ENCODE measurements at places on chromosomes 1 and 21.

DNA sequence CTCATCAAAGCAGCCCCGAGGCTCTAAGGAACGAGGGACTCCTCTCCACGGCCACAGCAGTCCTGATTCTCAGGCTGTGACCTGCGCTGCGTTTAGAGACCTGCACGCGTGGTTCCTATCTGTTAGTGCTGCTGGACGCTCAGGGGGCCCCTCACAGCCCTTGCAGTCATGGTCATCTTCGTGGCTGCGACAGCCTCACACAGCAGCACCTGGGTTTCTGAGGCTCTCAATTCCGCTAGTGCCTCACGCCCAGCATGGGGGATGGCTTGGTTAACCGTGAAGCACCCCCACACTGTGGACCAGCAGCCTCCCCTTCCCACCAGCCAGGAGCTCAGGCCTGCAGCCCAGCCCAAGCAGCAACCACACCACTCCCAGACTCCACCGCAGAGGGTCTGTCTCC lies 7.8 kb downstream of the MORN1 start:
- no peak for DNase-seq

DNA sequence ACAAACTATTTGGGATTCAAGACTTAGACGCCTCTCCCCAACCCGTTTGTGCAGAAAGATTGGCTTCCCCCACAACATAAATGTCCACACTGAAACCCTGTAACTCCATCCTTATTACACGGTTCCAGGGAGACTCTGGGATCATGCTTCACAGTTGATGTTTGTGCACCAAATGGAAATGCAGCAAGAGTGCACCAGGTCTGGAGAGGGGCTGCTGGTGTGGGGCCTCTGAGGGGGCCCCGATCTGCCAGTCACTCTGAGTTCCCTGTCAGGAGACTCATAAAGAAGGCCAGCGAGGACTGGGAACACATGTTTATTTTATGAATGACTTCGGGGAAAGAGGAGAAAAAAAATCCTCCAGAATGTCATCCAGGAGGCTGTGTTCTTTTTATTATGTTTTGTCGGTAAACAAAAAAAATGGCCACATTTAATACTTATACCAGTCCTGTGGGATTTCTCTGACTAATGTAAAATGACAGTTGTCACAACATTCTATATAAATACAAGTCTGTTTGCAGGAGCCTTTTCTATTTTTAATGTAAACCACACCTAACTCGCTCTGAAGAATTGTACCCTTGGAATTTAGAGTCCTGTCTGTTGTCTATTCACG lies 439.1 kb upstream of the VAMP3 start:
- DNase-seq, result no peak

GRCh38 chr1:161913482-161914140 lies 110.1 kb downstream of the OLFML2B start:
- no peak for DNase-seq

- no peak for DNase-seq
These were observed 72.8 kb upstream of the CD1D start for GRCh38 chr1:158107916-158108315.

- DNase-seq, result no peak
These were observed 127.6 kb upstream of the CTTNBP2NL start for GRCh38 chr1:112268408-112268807.

DNA sequence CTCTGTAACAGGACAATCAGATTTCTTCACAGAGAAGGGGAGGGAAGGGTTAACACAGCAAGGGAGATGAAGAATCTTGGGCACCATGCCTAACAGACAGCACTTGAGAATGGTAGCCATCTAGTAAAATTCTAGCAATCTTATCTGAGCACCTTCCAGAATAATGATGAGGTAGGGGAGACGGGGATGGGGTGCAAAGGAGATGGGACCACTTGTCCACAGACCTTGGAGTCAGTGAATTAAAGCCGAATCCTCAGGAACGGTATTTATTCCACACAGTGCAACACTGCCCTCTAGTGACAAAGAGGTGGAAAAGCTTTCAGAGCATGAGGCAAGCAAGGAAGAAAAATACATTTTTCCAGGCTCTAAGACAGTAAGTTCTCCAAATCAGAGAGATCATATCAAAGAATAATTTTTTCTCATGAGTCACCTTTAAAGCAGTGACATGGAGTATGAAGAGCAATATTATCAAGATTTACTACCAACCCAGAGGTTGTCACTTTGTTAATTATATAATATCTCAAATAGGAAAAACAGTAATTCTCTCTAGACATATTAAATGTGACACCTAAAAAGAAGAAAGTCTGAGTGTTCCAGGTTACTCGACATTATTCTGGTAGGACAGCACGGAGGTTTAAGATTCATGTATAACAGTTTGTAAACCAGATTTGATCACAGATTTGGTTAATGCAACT lies 43.3 kb upstream of the LPAR3 start:
- DNase-seq, result no peak

- DNase-seq, result no peak
These were observed 351.6 kb upstream of the NCAM2 start for GRCh38 chr21:20646431-20647165.

GRCh38 chr1:3584915-3585314 lies 26.4 kb downstream of the MEGF6 start:
- no peak for DNase-seq

- no peak for DNase-seq
These were observed 4.0 kb upstream of the ZBTB18 start for GRCh38 chr1:244046907-244047611.

DNA sequence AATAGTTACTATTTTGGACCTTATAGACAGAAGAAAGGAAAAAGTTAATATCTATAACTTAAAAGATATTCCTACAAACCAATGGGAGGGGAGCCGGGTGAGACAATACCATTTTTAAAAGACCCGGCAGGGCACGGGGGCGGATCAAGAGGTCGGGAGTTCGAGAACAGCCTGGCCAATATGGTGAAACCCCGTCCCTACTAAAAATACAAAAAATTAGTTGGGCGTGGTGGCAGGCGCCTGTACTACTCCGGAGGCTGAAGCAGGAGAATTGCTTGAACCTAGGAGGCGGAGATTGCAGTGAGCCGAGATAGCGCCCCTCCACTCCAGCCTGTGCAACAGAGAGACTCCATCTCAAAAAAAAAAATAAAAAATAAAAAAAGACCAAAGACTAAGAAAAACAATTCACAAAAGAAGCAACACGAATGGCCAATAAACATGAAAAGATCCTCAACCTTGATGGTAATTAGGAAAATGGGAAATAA lies 1.2 kb upstream of the PSMB2 start:
- no peak for DNase-seq

All from stimulated activated CD8-positive, alpha-beta memory T cell treated with anti-CD3 and anti-CD28 coated beads, Interleukin-7, amount 100 ng/mL, for 48 hours (primary cell).